PC-9 (cell line): ENCODE measurements at places on chromosomes 2 and 18. TPM values are rescaled to one million over a fixed set of nuclear protein-coding genes. Genes with fewer than 3 reads are reported as not detected.

DNA sequence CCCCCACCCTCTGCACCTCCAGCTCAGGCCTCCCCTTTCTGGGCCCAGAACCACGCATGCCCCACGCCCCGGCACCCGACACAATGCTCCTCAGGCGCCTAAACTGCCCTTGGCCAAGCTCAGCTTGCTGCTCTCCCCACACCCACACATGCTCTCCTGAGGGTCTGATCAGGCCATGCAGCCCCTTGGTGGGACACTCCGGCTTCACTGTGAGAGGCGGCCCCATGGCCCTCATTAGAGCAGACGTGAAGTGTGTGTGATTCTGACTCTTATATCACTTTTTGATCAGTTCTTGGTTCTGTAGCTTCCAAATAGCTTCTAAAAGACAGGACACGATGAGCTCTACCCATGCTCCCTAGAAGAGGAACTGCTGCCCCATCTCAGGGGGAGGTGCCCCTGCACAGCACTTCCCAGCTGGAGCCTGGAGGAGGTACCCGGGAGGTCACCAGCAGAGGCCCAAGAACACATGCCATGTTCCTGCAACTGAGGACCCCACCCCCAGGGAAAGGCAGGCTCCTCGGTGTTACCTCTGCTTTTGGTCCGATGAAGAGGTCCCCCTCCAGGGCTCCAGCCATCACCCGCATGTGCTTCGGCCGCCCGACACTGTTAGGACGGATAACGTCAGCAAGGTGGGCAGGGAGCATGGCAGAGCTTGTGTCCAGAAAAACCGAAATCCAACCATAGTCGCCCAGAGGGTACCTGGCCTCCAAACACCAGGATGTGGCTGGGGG, 3.6 kb downstream of the ACTR1B start:
- DNase-seq = peak; percentile 33
- no peak overlapping the region for H3K27ac ChIP-seq
- H3K36me3 ChIP-seq = peaks cover 5% of the 10 kb centered on the region; the same call in 1 of the 2 replicates
- no peak overlapping the region for H3K4me3 ChIP-seq

DNA sequence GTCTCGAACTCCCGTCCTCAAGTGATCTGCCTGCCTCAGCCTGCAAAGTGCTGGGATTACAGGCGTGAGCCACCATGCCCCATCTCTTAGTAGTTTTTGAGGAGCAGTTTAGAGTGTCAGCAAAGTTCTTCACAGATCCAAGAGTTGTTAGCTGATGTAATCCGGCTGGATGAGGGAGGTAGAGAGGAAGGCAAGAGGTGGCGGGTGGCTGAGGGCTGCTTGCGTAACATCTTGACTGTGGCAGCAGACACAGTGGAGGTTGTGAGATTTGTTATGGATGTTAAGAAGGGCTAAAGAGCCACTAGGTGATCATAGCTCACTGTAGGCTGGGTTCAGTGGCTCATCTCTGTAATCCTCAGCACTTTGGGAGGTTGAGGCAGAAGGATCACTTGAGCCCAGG, 19.5 kb upstream of the FAM136A start:
- H3K27me3 ChIP-seq = no peaks in the 10 kb centered on the region
- no peak for DNase-seq
- H3K27ac ChIP-seq = no peak overlapping the region
- H3K4me1 ChIP-seq = no peaks in the 10 kb centered on the region
- H3K4me3 ChIP-seq = no peak overlapping the region
- no peaks in the 10 kb centered on the region for H3K36me3 ChIP-seq

- no peaks in the 10 kb centered on the region for H3K36me3 ChIP-seq
- DNase-seq = no peak
- H3K4me3 ChIP-seq = no peak overlapping the region
These were observed 94.0 kb upstream of the ANKRD30BL start for GRCh38 chr2:132255714-132256113.

DES gene
- total RNA-seq = 0.60 TPM in 1 of 2 replicates, not detected in the other

SDC1 gene
- 114 and 128 TPM in 2 replicates for total RNA-seq

WNT10A gene
- 1.2 and 2.3 TPM in 2 replicates for total RNA-seq

FRZB gene
- total RNA-seq = 0.15 TPM in 2 replicates

SPP2 gene
- total RNA-seq = not detected in 2 replicates
